ENCODE measurements at places on chromosomes 2 and 18.
A peak's percentile ranks its signal among the peaks of the same experiment; 100 is the strongest.

GRCh38 chr2:16368951-16369350, 296.7 kb downstream of the CYRIA start:
- DNase-seq: no peak

DNA sequence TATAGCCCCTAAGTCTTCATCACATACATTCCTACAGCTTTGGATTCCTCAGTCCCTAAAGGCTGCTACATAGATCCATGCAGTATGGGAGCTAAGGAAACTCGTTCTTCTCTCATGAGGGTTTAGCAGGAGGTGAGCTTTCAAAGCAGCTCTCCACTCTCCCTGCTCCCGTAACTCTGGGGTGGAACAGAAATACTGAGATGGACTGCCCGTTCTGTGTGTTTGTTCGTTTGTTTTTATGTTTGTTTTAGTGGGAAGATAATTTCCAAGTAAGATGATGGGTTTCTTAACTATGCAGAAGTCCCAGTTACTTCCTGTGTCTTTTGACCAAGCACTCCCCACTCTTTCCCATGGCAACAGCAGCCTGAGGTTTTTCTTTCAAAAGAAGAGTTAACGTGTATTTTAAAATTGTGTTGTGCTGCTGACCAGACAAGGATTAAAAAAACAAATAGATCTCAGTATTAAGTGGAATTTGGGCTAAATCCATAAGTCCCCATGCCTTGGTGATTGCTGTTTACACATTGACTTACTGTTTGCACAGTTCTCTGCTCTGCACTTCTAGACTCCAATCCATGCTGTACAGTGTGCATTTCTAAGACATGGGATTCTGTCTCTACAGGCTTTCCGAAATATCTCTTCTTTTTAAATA, 156.4 kb upstream of the SH3BP4 start:
- DNase-seq: no peak

GRCh38 chr2:126425943-126426342, 230.0 kb upstream of the GYPC start:
- DNase-seq: no peak

GRCh38 chr18:23539296-23539695, 36.0 kb downstream of the RMC1 start:
- no peak for DNase-seq

GRCh38 chr2:232418466-232419244, 12.0 kb downstream of the ALPG start:
- DNase-seq: no peak

GRCh38 chr2:221506469-221506868, 65.6 kb downstream of the EPHA4 start:
- DNase-seq: no peak

DNA sequence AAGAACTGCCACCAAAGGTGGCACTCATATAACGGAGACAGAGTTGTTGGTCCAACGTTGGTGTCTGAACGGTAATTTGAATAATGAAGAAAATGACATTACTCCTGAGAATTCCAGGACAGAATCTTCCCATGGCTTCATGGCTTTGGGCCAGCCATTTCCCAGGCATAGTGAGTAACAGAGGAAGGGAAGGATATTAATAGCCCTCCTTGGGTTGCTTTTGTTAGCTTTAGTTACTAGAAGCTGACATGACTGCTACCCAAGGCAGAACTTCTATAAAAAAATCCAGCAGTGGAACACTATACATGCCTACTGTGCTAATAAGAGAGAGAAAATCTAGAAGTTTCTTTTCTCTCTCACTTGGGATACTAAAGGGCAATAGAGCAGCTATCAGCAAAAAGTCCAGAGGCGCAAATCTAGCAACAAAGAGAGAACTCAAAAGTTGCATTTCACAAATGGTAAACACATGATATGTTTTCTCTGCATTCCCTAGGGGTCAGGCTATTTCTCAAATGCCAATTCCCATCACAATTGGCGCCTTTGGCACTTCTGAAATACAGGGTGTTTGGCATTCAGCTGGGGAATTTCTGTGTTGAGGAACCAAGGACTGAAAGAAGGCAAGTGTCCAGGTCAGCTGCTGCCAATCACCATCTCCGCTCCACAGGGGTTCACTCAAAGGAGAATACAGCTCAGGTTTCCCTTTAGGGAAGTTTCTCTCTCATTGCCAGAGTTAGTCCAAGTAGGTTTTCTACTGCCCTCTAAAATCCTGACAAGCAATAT, 160.8 kb upstream of the KYNU start:
- peak; percentile 18 for DNase-seq
